Stimulated activated CD8-positive, alpha-beta memory T cell treated with anti-CD3 and anti-CD28 coated beads, Interleukin-4, amount 100 ng/mL, for 48 hours (primary cell): ENCODE measurements at places on chromosomes 6 and 20.

DNA sequence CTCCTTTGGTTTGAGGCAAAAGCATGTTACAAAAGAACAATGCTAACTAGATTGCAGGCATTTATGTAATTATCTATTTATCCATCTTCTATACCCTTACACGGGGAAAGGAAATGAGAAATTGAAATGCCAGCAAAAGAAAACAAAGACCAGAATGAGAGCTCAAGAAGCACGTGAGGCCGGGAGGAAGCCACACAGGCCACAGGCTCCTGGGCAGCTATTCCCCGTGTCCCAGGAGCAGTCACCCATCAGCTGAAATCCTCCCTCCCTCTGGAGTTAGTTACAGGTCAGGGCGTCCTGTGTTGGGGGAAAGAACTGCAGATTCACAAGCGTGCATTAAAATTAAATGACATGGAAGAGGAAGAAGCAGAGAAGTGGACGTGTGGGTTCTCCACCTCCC lies 64.7 kb upstream of the RPS6KA2 start:
- no peak for DNase-seq

GRCh38 chr6:156687789-156688619 lies 89.2 kb upstream of the ARID1B start:
- DNase-seq: no peak

GRCh38 chr20:59443550-59443949 lies 143.1 kb downstream of the EDN3 start:
- DNase-seq: no peak

DNA sequence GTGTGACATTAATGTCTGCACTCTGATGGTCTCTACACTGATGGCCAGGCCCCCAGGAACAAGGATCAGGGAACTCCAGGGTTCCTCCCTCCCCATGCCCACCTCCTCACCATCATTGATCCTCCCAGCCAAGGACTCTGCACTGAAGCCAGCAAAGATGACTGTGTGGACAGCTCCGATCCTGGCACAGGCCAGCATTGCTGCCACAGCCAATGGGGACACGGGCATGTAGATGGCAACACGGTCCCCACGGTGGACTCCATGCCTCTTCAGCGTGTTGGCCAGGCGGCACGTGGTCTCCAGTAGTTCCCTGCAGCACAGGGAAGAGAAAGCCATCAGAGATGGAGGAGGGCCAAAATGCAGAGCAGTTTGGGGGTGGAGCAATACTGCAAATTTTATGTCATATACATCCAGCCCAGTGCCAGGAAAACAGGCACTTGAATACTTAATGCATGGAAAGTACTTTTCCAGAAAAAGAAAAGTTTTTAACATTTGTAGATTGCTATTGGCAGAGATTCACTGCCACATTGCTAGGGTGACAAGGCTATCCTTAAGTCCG lies 27.2 kb downstream of the ACSS1 start:
- no peak for DNase-seq

DNA sequence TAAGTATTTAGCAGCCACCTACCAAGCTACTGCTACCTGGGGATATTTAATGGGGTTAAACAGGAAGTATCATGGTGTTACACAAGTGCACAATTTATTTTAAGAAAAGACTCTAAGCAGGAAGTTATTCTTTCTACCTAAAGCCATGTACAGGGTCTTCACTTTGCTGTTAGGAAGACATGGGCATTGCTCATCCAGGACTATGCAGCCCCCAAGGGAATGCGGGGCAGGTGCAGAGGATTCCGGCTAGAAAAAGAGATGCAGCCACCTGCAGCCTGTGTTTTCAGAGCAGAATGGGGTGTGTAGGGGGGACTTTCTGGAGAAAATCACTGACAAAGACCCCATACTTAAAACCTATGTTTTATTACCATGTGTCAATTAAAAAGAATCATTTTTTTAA lies 399.1 kb upstream of the NOX3 start:
- no peak for DNase-seq

DNA sequence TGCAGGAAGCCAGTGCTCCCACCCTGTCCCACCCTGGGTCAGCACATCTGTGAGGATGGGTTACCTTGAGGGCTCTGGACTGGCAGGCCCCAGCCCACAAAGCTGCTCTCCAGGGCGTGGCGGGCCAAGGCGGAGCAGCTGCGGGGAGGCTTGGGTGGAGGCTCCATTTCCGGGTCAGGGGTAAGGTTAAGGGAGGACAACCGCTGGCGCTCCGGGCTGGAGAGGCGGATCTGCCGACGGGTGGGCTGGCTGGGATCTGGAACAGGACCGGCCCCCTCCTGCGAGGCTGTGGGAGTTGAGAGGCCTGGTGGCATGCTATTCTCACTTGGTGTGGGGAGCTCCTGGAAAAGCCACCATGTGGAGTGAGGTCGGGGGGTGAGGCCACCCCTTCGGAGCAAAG lies 5.5 kb downstream of the SMPD2 start:
- DNase-seq: no peak

GRCh38 chr6:38943964-38944363 lies 104.6 kb upstream of the GLP1R start:
- DNase-seq: no peak

DNA sequence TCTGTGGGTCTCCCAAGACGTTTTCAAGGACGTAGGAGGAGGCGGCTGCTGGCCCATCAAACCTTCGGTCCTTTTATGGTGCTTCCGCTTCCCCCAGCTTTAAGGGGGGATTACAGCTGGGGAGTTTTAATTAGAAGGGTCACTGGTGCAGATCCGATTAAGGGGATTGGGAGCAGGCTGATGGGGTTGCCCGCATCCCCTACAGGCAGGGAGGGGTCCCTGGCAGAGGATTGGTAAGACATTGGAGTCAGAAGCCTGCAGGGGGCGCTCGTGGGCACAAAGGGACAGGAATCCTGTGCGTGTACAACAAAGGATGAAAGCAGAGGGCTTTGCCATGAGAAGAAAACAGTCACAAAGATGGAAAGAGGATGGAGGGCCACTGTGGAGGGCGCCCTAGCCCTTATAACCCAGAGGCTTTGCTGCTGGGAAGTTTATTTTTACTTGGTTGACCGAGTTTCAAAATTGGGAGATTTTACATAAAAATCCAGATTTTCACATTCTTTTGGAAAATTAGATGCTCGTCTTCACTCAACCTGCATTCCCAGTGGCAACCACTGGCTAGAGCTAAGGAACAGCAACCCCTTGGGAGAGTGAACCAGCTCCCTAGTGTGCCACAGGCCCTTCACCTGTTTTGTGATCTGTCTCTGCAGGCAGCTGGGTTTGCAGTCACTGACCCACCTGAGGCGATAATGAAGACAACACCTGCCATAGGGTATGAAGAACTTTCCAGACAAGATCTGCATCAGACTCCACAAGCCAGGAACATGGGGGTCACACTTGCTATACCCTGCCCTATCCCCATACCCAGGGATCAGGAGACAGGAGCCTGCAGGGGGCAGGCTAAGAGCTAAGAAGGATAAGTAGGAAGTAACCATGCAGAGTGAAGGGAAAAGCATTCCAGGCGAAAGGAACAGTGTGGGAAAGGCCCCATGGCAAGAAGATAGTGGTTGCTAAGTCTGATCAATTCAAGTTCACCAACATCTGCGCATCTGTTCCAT lies 97.7 kb downstream of the KCNB1 start:
- peak; percentile 91 for DNase-seq
